ENCODE measurements at places on chromosomes 5 and 9.

- DNase-seq: no peak
Measured at GRCh38 chr5:52822437-52822836, 34.7 kb downstream of the ITGA1 start.

- no peak for DNase-seq
Measured at GRCh38 chr5:72265032-72265877, 54.8 kb downstream of the MRPS27 start.

DNA sequence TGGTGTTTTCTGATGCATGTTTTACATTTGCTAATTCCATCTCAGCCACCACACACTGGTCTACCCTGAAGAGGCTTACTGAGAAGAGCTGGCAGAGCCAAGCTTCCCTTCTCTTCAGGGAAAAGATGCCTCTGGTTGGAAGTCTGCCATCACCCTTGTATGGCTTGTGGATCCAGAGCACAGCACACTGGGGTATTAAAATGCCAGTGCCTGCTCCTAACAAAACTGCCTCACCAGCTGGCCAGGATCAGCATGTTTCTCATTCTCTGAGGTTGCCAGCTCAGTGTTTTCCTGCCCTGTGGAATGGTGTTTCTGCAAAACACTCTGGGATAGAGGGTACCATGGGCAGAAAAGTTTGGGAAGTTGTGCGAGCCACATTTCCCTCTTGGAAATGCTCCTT lies 31.6 kb upstream of the ZNF618 start:
- DNase-seq: no peak

GRCh38 chr9:22107202-22108045 lies 98.3 kb upstream of the CDKN2B start:
- DNase-seq: peak; percentile 10

GRCh38 chr5:53039855-53040254 lies 50.7 kb downstream of the ITGA2 start:
- DNase-seq: no peak

DNA sequence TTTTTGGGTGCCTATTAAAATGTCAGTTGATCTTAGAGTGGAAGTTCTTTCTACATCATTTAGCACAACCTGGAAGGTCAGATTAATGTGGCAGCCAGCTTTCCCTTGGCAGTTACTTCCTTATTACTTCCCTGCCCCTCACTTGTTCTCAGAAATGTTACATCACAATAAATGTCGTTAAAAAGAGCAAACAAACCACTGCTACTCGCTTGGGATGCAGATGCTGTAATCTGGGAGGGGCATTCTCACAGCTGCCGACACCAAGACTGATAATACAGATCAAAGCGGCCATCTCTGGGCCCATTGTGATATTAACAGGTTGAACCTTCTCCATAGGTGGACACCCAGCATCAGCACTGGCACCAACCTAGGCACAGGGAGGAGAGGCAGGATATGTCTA lies 29.3 kb downstream of the PLAC8L1 start:
- no peak for DNase-seq

DNA sequence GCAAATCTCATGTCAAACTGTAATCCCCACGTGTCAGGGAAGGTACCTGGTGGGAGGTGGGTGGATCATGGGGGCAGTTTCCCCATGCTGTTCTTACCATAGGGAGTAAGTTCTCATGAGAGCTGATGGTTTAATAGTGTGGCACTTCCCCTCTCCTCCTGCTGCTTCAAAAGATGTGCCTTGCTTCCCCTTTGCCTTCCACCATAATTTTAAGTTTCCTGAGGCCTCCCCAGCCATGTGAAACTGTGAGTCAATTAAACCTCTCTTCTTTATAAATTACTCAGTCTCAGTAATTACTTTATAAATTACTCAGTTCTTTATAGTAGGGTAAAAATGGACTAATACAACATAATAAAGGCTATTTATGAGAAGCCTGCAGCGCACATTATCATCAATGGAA lies 7.1 kb upstream of the CNTRL start:
- no peak for DNase-seq

GRCh38 chr5:134409321-134409720 lies 2.4 kb downstream of the CDKN2AIPNL start:
- no peak for DNase-seq

DNA sequence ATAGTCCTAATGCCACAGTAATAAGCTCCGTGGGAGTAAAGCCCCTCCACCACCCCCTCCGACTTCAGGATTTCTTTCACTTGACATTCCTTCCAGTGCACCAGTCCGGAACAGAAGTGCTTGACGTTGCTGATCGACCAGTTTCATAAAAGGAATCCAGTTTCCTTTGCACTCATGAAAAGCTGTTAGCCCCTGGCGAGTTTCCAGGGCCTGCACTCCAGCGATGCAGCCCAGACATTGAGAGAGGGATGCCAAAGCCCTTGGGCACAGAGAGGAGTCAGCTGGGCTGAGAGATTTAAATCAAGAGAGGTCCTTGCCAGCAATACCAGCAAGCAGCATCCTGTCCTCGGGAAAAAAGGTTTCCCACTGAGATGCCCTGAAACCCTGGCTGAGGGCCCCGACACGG lies 170.1 kb downstream of the GABBR2 start:
- no peak for DNase-seq

DNA sequence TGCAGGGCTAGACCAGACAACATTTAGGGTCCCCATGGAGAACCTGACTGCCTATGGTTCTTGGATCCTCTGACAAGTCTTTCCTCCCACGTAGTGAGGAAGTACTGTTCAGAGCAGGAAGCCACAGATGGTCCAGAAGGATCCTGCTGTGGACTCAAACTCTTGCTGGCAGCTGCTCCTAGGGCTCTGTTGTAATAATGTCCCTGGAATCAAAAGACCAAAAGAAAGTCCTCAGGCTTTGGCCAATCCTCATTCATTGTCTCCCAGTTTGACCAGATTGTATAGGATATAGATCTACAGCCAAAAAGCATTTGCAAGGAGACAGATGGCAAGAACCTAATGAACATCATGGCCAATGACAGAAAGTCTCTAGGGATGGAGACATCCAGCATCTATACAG lies 53.9 kb downstream of the SEMA6A start:
- no peak for DNase-seq

GRCh38 chr5:75072061-75072460 lies 19.7 kb upstream of the GCNT4 start:
- DNase-seq: no peak

- no peak for DNase-seq
Measured at GRCh38 chr5:145708169-145708568, 127.0 kb downstream of the PRELID2 start.

DNA sequence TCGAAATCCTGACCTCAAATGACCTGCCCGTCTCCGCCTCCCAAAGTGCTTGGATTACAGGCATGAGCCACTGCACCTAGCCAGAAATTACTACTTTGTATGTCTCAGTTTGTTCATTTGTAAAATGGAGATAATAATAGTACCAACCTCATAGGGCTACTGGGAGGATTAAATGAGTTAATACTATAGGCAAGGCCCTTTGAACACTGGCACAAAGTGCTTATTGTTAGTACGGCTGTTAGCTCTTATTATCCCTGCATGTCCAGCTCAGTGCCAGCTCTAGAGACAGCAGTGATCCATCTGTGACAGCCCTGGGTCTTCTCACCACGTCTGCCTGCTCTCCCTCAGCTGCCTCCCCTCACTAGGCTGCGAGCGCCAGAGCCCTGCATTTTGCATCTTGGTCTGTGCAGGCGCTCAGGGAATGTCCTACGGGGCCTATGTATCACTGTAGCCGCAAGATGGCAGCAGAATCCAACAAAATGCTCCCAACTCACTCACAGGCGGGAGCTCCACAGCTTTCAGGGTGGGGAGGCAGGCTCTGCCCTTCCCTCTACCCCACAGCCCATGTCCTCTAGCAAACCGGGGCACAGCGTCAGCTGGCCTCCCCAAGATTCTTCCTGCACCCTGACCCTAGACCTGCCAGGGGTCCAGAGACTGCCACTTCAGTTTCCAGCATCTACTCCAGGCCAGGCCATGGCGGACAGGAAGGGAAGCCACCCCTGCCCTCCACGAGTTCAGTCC lies 17.7 kb upstream of the AKNA start:
- peak; percentile 68 for DNase-seq

GRCh38 chr5:154580422-154580821 lies 102.4 kb upstream of the HAND1 start:
- no peak for DNase-seq

DNA sequence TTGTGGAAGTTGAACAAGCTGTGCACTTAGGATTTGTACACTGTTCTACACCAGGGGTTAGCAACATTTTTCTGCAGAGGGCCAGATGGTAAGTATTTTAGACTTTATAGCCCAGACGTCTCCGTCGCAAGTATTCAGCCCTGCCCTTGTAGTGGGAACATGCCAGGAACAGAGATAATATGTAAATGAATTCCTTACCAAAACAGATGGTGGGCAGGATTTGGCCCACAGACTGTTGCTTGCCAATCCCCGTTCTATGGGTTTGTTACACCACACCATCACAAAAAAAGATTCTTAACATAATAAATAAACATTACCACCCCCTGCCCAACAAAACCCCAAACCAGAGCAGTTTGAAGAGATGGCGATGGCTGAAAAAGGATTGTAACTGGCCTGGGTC lies 74.3 kb downstream of the AMBP start:
- no peak for DNase-seq

- DNase-seq: no peak
Measured at GRCh38 chr5:143030349-143030748, 260.2 kb downstream of the ARHGAP26 start.

- no peak for DNase-seq
Measured at GRCh38 chr9:95409650-95410426, 92.3 kb upstream of the FANCC start.

- DNase-seq: peak; percentile 90
Measured at GRCh38 chr5:168114444-168115017, 176.9 kb upstream of the WWC1 start.

DNA sequence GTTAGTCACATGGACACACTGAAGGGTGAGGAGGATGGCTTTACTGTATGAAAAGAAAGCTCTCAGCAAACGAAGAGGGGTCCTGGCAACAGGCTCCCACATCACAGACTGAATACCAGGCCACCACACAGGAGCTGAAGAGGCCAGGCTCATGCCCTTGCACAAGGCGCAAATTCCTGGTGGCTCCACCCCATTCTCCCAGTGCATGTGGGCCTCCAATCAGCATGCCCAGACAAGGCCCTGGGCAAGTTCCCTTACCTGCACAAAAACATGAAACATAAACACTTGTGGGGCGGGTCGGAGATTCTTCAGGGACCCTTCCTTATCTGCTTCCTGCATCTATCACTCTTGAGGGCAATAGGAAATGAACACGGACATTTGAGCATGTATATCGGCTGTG lies 935.8 kb upstream of the EDIL3 start:
- no peak for DNase-seq

DNA sequence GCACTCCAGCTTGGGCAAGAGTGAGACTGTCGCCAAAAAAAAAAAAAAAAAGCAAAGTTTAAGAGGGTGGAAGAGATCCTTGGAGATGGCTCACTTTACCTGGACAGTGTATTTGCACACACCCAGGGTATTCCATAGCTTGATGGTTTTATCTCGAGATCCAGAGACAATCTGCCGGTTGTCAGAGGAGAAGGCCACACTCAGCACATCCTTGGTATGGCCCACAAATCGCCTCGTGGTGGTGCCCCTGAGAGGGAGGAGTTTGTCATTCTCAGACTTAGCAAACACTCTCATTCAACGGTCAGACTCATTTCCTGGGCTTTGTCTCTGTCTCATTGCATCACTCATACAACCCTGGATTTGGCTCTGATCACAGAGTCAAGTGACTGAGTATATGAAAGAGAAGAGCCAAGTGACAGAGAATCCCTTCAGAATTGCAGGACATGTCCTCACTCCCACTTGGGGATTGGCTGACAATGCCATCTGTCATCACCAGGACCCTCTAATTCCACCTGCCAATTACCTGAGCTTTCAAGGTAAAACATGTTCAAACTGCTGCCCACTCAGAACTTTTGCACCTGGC lies 2.2 kb downstream of the RACK1 start:
- DNase-seq: no peak

DNA sequence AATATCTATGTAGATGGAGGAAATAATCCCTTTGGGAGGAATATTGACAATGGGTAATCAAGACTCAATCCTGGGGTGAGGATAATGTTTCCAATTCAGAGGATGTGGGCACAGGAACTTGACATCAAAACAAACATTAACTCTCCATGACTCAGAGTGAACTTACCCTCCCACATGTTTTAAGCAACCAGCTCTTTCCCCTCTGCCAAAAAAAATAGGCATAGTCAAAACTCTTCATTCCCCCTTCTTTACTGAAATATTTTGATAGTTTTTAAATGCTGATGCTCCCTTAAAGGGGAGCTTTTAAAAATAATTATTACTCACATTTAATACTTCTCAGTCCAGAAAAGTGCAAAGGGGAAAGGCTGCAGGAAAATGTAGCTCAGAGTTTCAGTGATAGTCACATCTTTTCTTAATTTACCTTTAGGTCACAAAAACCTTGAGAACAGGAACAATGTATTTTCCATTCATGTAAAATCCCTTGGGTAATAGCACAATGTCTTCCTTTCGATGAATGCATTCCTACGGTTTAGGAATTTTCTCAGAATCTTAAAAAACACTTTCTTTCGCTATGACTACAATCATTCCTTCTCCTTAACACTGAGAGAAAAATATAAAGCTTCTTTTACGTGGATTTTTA lies 298.4 kb upstream of the GRAMD2B start:
- no peak for DNase-seq

- no peak for DNase-seq
Measured at GRCh38 chr5:65356274-65356673, 125.4 kb downstream of the ADAMTS6 start.
